ENCODE measurements at places on chromosomes 12 and 14.

DNA sequence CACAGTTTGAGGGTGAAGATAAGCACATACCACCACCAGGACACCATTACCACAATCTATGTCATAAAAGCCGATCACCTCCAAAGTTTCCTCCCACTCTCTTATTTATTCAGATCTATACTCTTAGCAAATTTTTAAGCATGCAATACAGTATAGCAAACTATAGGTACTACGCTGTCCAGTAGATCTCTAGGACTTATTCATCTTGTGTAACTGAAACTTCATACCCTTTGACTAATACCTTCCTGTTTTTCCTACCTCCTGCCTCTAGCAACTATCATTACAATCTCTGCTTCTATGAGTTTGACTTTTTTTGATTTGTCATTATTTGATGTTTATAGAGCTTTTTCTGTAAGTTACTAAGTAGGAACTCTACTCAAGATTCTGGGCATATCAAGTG, 84.5 kb upstream of the MANSC4 start:
- DNase-seq: no peak

- peak; percentile 24 for DNase-seq
Measured at GRCh38 chr14:59918824-59919569, 947 bp upstream of the LRRC9 start.

DNA sequence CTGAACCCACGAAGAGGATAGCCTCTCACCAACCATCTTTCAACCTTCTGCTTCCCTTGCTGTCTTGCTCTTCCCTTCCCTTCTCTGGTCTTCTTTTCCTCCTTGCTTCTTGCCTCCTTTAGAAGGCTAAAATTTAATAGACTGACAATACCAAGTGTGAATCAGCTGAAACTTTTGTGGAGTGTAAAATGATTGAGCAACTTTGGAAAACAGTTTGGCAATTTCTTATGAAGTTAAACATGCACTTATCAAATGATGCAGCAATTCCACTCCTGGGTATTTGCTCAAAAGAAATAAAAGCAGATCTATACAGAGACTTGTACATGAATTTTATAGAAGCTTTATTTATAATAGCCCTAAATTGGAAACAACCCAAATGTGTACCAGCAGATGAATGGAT, 3.3 kb upstream of the KRT86 start:
- no peak for DNase-seq

DNA sequence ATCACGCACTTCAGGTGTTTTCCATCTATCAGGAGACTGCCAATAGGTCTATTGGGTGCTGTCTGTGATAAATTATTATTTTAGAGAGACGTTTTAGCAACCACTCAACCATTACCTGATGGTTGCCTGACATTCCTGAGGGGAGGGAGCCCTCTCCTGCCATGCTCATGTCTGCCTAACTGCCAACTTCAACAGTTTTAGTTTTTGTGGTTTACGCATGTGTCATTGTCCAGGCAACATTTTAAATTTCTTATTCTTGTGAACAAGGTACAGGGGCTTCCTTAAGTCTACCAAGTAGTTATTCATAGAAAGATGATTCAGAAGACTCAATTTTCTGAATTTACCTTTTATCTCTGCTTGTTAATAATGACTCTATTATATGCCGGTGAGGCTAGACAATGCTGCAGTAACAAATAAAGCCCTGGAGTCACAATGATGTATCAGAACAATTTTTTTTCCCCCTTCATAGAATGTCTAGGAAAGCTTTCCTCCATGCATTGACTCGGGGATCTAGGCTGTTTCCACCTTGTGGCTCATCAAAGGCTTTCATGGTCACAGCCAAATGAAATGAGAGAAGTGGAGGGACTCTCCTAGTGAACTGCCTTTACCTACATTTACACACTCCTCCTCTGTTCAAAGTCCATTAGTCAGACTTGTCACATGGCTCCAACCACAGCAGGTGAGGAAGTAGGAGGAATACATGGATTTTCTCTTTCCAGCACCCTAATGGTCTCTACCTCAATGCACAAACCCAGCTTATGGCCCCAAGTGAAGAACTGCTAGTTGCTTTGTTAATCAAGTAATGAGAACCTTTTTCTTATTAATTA, 225.8 kb downstream of the CRADD start:
- no peak for DNase-seq

DNA sequence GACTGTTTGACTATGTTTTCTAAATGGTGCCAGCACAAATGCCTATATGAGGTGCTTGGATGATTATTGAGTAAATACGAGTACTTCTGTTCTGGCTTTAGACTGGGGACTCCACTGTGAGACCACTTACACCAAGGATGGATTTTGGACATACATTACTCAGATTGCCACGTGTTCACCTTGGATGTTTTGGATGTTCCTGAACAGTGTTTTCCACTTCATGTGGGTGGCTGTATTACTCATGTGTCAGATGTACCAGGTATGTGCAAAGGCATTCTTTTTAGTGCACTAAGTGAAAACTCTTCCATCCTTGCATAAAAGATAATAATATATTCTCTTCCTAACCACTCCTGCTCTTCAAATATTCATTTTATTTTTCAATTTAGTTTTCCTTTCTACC, 30.7 kb downstream of the CSRP2 start:
- no peak for DNase-seq

DNA sequence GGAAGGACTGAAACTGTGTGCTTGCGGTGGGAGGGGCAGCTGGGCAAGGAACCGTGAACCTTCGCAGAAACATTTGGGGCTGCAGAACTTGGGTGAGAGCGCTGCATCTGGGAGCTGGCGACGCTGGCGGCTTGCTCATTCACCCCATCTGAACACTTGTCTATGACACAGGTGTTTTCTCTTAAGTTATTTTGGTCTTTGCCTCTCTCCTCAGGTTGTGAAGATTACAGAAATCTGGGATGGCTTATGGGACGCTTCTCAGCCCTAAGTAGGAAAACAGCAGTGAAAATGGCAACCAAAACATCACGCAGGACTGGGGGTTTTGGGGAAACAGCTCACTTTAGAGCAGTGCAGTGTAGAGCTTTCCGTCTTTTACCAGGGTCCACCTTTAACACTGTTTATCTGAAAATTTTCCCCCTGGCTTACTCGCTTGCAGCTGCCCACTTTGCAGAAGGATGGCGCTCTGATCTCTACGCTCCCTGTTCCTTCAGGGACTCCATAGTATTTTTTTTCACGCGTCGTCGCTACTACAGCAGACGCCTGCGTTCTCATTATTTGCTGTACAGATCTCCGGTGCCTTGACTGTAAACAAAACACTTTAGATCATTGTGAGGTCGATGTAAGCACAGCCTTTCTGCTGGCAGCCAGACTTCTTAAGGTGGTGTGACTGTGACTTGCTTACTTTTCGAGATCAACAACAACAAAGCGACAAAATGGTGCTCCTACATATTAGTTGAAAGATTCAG, 2.7 kb upstream of the CDKN1B start:
- no peak for DNase-seq

DNA sequence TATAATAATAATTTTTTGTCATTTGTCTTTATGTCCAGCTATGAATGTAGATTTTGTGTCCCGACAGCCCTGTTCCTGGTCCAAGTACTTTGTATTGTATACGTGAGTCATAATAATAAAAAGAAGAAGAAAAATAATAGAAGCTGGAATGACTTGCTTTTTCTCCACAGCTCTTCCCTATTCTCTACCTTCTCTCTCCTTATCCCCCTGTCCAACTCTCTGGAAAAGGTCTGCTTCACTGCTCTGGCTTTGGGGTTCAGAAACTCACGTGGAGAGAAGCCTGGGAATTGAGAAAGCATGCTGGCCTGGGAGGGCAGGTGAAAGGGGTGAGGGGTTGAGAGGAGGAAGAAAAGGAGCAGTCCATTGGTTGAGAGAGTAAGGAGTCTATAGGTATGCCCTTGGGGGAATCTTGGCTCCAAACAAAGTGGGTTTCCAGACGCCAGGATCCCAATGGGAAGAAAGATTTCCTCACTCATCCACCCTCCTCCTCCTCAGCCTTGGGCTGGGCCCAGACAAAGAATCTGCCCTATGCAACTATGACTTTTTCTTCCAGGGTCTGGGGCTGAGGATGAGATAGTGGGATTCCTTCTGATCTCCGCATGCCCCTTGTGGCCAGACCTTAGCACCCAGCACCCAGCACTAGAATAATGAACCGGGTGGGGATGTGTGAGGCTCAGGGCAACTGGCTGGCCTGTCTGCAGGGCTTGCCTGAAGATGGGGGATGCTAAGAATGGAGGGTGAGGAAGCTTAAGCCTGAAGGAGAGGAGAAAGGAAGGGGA, 4.0 kb downstream of the HOXC8 start:
- no peak for DNase-seq

- DNase-seq: no peak
Measured at GRCh38 chr12:62848418-62848817, 86.5 kb downstream of the PPM1H start.

- no peak for DNase-seq
Measured at GRCh38 chr14:26204366-26204727, 393.5 kb downstream of the NOVA1 start.

- no peak for DNase-seq
Measured at GRCh38 chr14:75497701-75498100, 24.6 kb upstream of the BATF start.

DNA sequence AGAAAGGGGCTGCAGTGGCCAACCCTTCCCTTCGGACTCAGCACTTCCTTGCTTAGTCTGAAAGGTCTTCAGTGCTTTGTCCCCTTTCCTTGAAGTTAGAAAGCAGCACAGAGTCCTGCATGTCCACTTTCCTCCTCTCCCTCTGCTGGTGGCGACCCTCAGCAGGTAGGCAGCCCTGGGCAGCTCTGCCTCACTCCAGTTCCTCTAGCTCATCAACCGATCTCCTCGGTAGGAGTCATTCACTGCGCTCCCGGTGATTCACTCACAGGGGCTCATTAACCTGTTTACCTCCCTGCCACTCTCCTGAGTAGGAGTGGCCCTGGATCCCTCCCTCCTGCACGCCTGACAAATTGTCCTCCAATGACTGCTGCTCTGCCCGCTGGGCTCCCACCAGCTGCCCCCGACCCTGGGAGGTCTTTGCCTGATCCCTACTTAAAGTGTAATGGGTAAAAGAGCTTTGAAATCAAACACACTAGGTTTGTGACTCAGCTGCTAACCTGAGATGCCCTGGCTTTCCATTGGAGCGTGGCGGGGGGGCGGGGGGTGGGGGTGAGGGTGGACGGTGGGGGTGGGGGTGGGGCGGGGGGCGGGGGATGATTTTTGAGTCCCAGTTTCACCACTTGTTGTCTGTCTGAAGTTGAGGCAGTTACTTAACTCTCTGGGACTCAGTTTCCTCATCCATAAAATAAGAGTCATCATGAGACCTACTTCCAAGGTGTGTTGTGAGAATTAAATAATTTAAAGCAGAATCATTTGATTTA, 4.2 kb downstream of the SCNN1A start:
- no peak for DNase-seq

GRCh38 chr12:75337905-75338304, 3.4 kb downstream of the GLIPR1L1 start:
- no peak for DNase-seq

- DNase-seq: no peak
Measured at GRCh38 chr12:131901431-131902331, 7.3 kb downstream of the ULK1 start.

- DNase-seq: no peak
Measured at GRCh38 chr14:68789821-68790643, 2.8 kb downstream of the ZFP36L1 start.

- DNase-seq: no peak
Measured at GRCh38 chr12:71727958-71728357, 26.7 kb upstream of the RAB21 start.
